RWPE2 (cell line): ENCODE measurements at places on chromosomes 5 and 9.

- peaks cover 54% of the 10 kb centered on the region for H3K4me1 ChIP-seq
- H3K36me3 ChIP-seq = peaks cover 34% of the 10 kb centered on the region
- no peak overlapping the region for H3K4me3 ChIP-seq
Observed at GRCh38 chr5:78603636-78604175, 44.9 kb downstream of the LHFPL2 start.

GRCh38 chr9:33133186-33133585, 34.0 kb downstream of the B4GALT1 start:
- H3K36me3 ChIP-seq = peaks cover 60% of the 10 kb centered on the region
- H3K4me3 ChIP-seq = no peak overlapping the region
- H3K27ac ChIP-seq = peak overlapping the region; percentile 66

GRCh38 chr5:136998854-136999357, 500.2 kb downstream of the SPOCK1 start:
- H3K36me3 ChIP-seq = no peaks in the 10 kb centered on the region
- DNase-seq = no peak
- H3K4me1 ChIP-seq = no peaks in the 10 kb centered on the region
- no peaks in the 10 kb centered on the region for H3K27me3 ChIP-seq
- no peak overlapping the region for H3K27ac ChIP-seq

- H3K4me3 ChIP-seq = no peak overlapping the region
- peaks cover 42% of the 10 kb centered on the region for H3K4me1 ChIP-seq
- no peak for DNase-seq
- H3K36me3 ChIP-seq = peaks cover 49% of the 10 kb centered on the region
- H3K27me3 ChIP-seq = no peaks in the 10 kb centered on the region
- H3K27ac ChIP-seq = no peak overlapping the region
Observed at GRCh38 chr9:27450752-27451151, 73.3 kb upstream of the IFNK start.

- peaks cover 4% of the 10 kb centered on the region for H3K27me3 ChIP-seq
- DNase-seq = no peak
- H3K4me1 ChIP-seq = no peaks in the 10 kb centered on the region
Observed at GRCh38 chr9:136174779-136175615, 29.9 kb downstream of the LHX3 start.

DNA sequence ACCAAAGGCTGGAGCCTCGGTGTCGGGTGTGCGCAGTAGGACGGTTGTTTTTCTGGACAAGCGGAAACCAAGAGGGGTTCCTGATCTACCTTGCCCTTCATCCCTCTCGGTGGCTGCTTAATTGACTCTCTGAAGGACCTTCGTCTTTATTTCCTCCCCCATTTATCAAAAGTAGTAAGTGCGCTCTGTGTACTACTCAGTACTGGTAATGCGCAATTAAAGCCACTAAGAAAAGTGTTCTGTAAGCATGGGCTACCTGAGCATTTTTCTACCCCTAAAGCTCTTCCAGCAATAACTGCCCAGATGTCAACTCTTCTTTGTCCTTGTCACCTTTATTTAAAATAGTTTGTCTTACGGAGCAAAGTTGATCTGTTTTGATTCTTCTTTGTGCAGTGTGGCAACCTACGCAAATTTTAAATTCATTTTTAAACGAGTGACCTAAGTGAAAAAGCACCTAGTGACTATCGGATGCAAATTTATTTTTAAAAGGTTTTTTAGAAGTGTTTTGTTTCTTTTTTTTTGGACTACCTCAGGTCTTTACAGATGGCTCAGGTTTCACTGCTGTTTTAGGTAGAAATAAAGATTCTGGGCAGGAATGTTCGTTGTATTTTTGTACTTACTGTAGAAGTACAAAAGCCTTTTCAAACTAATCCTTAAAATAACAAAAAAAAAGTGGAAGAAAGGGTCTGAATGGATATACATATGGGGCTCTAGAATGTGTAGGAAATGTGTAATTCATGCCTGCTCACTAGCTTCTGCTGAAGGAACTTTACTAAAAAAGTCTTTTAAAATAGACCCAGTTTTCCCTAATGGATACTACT, 2.0 kb downstream of the JMY start:
- H3K4me1 ChIP-seq = peaks cover 11% of the 10 kb centered on the region
- no peaks in the 10 kb centered on the region for H3K36me3 ChIP-seq
- peak overlapping the region; percentile 64 for H3K27ac ChIP-seq
- no peaks in the 10 kb centered on the region for H3K27me3 ChIP-seq

- H3K36me3 ChIP-seq = no peaks in the 10 kb centered on the region
- no peak overlapping the region for H3K27ac ChIP-seq
- H3K4me3 ChIP-seq = no peak overlapping the region
Observed at GRCh38 chr5:88602584-88602983, 280.4 kb downstream of the MEF2C start.

- H3K36me3 ChIP-seq = no peaks in the 10 kb centered on the region
- DNase-seq = no peak
- H3K4me3 ChIP-seq = no peak overlapping the region
Observed at GRCh38 chr5:154506716-154507080, 28.7 kb upstream of the HAND1 start.

GRCh38 chr9:109026306-109026705, 13.0 kb upstream of the CTNNAL1 start:
- H3K4me3 ChIP-seq = no peak overlapping the region
- H3K4me1 ChIP-seq = peaks cover 15% of the 10 kb centered on the region
- no peak for DNase-seq
- no peak overlapping the region for H3K27ac ChIP-seq

GRCh38 chr9:137959641-137960411, 82.2 kb downstream of the CACNA1B start:
- H3K27ac ChIP-seq = no peak overlapping the region
- no peaks in the 10 kb centered on the region for H3K36me3 ChIP-seq
- no peaks in the 10 kb centered on the region for H3K4me1 ChIP-seq
- peak; percentile 67 for DNase-seq

GRCh38 chr5:142386137-142387023, 61.6 kb upstream of the SPRY4 start:
- peaks cover 9% of the 10 kb centered on the region for H3K4me1 ChIP-seq
- H3K36me3 ChIP-seq = no peaks in the 10 kb centered on the region
- DNase-seq = no peak
- no peaks in the 10 kb centered on the region for H3K27me3 ChIP-seq

GRCh38 chr5:118796081-118796480, 192.3 kb downstream of the DTWD2 start:
- H3K27ac ChIP-seq = no peak overlapping the region
- H3K27me3 ChIP-seq = no peaks in the 10 kb centered on the region
- DNase-seq = no peak
- no peaks in the 10 kb centered on the region for H3K4me1 ChIP-seq
- no peaks in the 10 kb centered on the region for H3K36me3 ChIP-seq

DNA sequence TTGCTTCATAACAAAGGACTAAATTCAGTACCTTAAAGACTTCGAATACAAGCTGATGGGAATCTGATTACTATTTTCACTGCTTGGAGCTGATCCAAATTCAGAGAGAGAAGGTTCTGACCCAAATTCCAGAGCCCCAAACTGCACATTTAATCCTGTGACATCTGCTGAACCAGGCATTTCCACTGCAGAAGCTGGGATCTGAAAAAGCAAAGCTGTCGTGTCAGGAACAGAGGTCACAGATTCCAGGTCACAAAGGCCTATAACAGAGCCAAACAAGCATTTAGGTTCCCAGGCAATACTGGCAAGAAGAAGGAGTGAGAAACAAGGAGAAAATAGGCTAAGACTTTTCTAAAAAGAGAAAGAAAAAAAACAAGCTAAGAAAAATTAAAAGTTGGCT, 105.3 kb downstream of the UBAP2 start:
- peaks cover 26% of the 10 kb centered on the region for H3K4me1 ChIP-seq
- DNase-seq = no peak
- H3K27ac ChIP-seq = peak overlapping the region; percentile 39
- no peaks in the 10 kb centered on the region for H3K27me3 ChIP-seq
- H3K36me3 ChIP-seq = peaks cover 79% of the 10 kb centered on the region
- H3K4me3 ChIP-seq = no peak overlapping the region

DNA sequence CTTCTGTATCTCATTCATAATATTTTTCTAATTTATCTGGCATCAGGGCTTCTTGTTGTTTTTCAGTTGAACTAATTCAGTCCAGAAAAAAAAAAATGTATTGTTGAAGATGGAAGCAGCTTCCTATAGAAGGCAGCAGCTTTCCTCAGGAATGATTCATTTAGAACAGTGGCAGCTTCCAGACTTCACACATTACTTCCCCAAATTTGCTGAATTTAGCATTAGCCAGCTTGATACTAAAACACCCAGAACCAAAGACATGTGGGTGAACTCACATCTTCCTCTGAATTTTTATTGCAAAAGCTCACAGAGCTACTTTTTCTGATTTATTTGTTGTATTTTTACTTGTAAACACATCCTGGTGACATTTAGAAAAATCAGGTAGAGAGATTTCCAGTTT, 53.8 kb downstream of the HCN1 start:
- H3K4me1 ChIP-seq = peaks cover 3% of the 10 kb centered on the region
- H3K36me3 ChIP-seq = no peaks in the 10 kb centered on the region
- peaks cover 22% of the 10 kb centered on the region for H3K27me3 ChIP-seq
- DNase-seq = no peak

DNA sequence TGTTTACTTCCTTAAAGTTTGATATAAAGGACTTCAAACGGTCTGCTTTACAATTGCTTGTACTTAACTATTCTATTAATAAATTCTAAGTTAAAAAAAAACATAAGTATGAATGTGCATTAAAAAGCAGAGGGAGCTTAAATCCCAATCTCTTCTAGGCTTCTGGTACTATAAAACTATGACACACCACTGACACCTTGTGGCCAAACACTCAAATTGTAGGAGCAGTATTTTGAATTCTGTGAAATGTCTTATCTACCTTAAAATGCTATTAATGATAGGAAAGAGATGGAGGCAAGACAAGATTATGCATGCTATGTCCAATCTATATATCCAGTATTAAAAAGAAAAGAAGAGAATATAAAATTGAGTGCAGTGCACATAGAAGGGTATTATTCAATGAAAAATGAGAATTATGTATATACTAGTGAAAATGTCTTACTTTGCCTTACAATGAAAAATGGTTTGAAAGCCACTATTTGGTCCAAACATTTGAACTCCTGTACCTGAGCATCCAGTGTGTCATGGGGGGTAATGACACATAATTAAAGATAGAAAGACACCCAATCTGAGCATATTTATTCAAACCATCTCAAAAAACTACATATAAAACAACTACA, 87.6 kb downstream of the ERP44 start:
- H3K27ac ChIP-seq = no peak overlapping the region
- H3K4me1 ChIP-seq = no peaks in the 10 kb centered on the region

- no peak overlapping the region for H3K27ac ChIP-seq
- no peak for DNase-seq
- H3K27me3 ChIP-seq = no peaks in the 10 kb centered on the region
Observed at GRCh38 chr5:122615146-122615545, 159.7 kb upstream of the SNX2 start.

DNA sequence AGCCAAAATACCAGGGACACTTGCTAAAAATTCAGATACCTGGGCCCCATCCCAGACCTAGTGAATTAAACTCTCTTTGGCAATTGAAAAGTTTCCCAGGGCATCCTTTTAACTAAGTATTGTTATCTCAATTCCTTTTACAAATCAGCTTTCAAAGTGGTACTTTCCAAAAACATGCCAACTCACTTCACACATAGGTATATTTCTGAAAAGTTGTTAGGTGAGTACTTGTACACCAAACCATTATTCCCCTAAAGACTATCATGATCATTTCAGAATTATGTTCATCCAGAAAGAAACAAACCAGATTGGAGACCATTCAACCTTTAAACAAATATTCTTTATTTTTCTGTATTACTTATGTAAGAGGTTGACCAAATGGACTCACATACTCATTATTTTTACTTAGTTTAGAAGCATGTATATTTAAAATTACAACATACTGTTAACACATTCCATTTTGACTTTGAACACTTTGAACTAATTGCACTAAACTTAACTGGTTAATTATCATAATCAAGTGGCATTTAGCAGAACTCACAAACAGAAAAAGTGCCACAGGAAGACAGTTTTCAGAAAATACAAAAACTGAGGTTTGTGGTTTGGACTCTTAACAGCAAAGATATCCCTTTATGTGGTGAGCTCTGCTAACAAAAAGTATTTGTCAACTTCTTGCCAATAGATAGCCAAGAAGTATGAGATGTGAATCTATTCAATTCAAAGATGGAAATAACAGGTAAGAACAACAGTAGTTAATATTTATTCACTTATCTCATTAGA, 40.7 kb downstream of the KIAA0825 start:
- no peak overlapping the region for H3K27ac ChIP-seq
- H3K27me3 ChIP-seq = no peaks in the 10 kb centered on the region
- no peak for DNase-seq
- H3K4me3 ChIP-seq = no peak overlapping the region
- no peaks in the 10 kb centered on the region for H3K4me1 ChIP-seq
- H3K36me3 ChIP-seq = no peaks in the 10 kb centered on the region

GRCh38 chr5:139638090-139638735, 9.9 kb upstream of the CXXC5 start:
- peaks cover 8% of the 10 kb centered on the region for H3K4me1 ChIP-seq
- H3K4me3 ChIP-seq = no peak overlapping the region
- H3K27me3 ChIP-seq = no peaks in the 10 kb centered on the region

GRCh38 chr9:121313458-121314152, 45.6 kb downstream of the GSN start:
- H3K4me3 ChIP-seq = no peak overlapping the region
- no peak overlapping the region for H3K27ac ChIP-seq
- peaks cover 58% of the 10 kb centered on the region for H3K36me3 ChIP-seq
- no peaks in the 10 kb centered on the region for H3K4me1 ChIP-seq
- DNase-seq = no peak

- DNase-seq = no peak
- no peak overlapping the region for H3K4me3 ChIP-seq
- H3K36me3 ChIP-seq = no peaks in the 10 kb centered on the region
- no peaks in the 10 kb centered on the region for H3K27me3 ChIP-seq
- no peak overlapping the region for H3K27ac ChIP-seq
- no peaks in the 10 kb centered on the region for H3K4me1 ChIP-seq
Observed at GRCh38 chr9:16161483-16161882, 608.6 kb downstream of the CCDC171 start.

- peaks cover 44% of the 10 kb centered on the region for H3K4me1 ChIP-seq
- H3K27me3 ChIP-seq = no peaks in the 10 kb centered on the region
- DNase-seq = no peak
- H3K27ac ChIP-seq = peak overlapping the region; percentile 100
Observed at GRCh38 chr9:128913995-128914772, 6.6 kb upstream of the PHYHD1 start.

DNA sequence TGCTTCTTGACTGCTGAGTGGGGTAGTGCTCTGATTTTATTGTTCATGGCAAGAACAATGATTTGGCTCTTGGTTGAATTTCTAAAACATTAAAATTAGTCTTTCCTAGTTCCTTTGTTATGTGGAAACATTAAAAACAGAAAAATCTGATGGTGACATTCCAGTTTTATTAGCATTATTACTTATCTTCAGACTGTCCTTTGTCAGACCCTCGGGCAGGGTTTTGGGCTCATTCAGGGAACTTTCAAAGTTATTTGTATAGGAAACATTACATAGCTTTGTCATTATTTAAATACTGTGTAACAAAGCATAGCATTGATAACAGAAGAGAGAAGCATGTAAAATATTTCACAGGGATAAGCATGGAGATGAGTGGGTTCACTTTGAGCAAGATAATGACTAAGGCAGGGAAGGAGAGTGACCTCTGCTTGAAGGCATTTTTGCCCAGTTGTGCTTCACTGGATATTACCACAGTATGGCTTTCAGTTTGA, 119.9 kb downstream of the KDM4C start:
- no peak overlapping the region for H3K4me3 ChIP-seq
- no peak overlapping the region for H3K27ac ChIP-seq
- DNase-seq = no peak
